ENCODE measurements at places on chromosomes 4 and X. TPM values are rescaled to one million over a fixed set of nuclear protein-coding genes. Genes with fewer than 3 reads are reported as not detected.

CABS1 gene
- not detected for total RNA-seq

SPACA5 gene
- not detected for total RNA-seq

PPARGC1A gene
- total RNA-seq = 32.1 TPM

CITED1 gene
- not detected for total RNA-seq
